ENCODE measurements at places on chromosomes 12 and 14. TPM values are rescaled to one million over a fixed set of nuclear protein-coding genes. Genes with fewer than 3 reads are reported as not detected.
A peak's percentile ranks its signal among the peaks of the same experiment; 100 is the strongest.

DNA sequence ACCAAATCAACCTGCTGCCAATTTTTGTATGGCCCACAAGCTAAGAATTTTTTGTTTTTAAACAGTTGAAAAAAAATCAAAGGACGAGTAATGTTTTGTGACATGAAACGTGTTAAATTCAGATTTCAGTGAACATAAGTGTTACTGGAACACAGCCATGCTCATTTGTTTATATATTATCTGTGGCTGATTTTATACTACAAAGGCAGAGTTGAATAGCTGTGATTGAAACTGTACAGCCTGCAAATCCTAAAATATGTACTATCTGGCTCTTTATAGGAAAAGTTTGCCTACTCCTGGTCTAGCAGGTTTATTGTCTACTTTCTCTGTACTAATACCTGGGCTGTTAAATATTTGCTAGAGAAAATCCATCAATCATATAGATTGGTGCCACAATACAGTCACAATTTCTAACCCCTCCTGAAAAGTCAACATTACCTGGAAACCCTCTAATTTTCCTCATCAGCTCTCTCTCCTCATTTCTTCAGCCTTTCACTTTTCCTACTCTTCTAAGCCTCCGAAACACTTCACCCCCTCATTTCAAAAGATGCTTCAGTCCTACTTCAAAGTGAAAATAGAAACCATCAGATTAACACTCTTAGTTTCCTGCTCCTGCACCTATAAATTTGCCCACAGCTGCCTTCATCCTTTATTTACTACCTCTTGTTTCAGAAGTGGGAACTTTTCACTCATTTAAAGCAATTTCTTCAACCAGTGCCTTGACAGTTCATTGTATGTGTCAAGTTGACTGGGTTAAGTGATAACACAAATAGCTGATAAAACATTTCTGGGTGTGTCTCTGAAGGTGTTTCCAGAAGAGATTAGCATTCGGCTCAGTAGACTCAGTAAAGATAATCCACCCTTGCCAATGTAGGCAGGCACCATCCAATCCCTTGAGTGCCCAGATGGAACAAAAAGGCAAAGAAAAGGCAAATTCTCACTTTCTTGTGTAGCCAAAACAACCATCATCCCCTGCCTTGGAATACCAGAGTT lies 18.0 kb upstream of the C2CD5 start:
- no peak for DNase-seq

Gene AQP2
- 0.05 TPM for total RNA-seq

GRCh38 chr12:7012024-7012607 lies 6.2 kb downstream of the LPCAT3 start:
- no peak for DNase-seq

Gene ADSS1
- total RNA-seq: 6.1 TPM

Gene ABCC9
- 1.2 TPM for total RNA-seq

Gene PTPRR
- total RNA-seq: 0.33 TPM

Gene PPFIA2
- not detected for total RNA-seq

Gene KRT1
- not detected for total RNA-seq

Gene PRIMA1
- 0.08 TPM for total RNA-seq

GRCh38 chr12:124755801-124756148 lies 107.9 kb downstream of the SCARB1 start:
- DNase-seq: no peak

- DNase-seq: no peak
Observed at GRCh38 chr14:101020834-101021370, 117.4 kb upstream of the RTL1 start.

Gene EAPP
- total RNA-seq: 30.1 TPM

DNA sequence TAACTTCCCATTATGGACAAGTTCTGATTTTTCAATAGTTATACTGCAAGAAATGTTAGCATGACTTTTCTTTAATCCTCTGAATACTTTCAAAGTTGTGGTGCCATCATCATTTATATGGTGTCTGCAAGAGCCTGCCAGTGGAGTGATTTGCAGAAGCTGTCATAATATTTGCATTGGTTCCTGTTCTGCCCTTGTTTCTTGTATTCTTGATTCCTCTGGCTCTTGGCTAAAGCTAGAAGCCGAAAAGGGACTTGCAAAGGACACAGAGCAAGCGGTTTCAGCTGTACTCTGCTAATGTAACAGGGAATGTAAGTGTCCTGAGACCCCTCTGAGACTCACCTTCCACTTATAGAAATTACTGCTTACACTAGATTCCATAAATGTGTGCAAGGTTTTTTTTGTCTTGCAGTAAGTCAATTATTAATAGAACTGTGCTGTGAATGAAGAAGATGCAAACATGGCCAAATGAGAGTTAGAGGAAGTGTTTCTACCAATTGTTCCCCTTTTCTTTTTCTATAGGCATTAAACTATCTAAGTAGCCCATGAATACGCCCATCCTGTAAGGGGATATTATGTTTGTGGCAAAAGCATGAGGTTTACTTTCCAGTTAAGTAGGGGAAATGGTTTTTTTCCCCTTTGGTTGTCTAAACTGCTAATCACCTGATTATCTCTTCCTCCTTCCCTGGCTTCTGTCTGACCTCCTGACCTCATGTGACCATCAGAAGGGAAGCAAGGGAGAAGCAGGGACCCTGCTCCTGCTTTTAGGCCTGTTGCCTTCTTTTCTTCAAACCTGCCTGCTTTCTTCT lies 5.3 kb downstream of the DYRK4 start:
- DNase-seq: no peak

Gene CD163
- 0.90 TPM for total RNA-seq

GRCh38 chr12:72271451-72272090 lies 599 bp upstream of the TRHDE start:
- peak; percentile 56 for DNase-seq

- no peak for DNase-seq
Observed at GRCh38 chr14:88247228-88247627, 75.8 kb downstream of the KCNK10 start.

Gene FIGNL2
- 42.0 TPM for total RNA-seq

Gene AMDHD1
- not detected for total RNA-seq

GRCh38 chr14:82837611-82838140 lies 1304.0 kb upstream of the SEL1L start:
- DNase-seq: no peak

- no peak for DNase-seq
Observed at GRCh38 chr14:70887207-70887681, 20.0 kb upstream of the PCNX1 start.

Gene INSM2
- total RNA-seq: not detected

DNA sequence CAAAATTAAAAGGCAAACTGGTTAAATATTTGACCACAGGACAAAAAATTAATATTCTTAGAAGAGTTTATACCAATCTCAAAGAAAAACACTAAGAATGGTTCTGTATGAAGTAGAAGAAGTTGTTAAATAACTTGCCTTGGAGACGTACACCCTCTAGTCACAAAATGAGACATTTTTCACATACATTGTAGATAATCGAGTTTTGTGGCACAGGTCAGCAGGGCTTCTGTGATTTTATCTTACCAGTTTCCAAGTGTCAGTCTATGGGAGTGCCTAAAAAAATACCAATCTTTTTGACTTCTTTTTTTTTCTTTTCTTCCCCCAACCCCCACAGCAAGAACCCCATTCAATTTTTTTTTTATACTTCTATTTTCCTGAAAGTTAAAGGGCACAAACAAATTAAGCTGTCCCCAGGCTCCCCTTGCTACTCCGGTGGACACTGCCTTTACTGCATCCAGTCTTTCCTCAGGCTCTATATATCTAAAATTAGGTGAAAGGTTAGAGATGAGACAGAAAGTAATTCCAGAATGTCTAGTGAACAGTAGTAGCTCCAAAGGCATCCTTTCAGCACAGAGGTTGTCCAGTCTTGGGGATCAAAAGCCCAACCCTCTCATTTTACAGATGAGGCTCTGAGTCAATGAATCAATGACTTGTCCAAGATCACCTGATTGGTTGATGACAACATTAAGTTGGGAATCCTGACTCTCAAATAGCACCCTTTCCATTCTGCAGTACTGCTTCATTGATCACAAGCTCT lies 6.2 kb downstream of the LIMA1 start:
- no peak for DNase-seq

DNA sequence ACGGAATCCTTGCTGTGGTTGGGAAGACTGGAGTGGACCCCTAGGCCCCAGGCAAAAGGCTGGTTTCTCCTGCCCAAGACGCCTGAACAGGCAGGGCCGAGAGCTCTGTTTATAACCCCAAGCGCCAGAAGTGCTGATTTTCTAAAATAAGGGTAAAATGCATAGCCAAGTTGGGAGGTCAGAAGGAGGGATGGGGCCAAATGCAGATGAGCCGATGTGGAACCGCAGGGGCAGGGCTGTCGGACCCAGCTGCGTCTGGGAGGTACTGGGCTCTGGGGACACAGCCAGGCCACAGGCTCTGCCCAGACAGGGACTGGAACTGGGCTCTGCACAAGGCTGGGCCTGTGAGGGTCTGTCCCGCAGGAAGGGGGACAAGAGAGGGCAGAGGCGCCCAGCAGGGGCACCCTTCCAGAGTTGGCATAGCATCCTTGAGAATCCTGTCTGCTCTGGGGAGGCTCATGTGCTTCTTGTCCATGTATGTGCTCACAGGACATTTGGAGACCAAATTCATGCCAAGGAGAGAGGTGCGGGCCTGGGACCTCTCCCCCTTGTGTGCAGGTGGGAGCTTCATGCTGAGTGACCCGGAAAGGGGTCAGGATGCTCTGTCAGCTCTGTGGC lies 49.1 kb downstream of the JAG2 start:
- no peak for DNase-seq

Gene RAD51AP1
- total RNA-seq: 12.5 TPM

DNA sequence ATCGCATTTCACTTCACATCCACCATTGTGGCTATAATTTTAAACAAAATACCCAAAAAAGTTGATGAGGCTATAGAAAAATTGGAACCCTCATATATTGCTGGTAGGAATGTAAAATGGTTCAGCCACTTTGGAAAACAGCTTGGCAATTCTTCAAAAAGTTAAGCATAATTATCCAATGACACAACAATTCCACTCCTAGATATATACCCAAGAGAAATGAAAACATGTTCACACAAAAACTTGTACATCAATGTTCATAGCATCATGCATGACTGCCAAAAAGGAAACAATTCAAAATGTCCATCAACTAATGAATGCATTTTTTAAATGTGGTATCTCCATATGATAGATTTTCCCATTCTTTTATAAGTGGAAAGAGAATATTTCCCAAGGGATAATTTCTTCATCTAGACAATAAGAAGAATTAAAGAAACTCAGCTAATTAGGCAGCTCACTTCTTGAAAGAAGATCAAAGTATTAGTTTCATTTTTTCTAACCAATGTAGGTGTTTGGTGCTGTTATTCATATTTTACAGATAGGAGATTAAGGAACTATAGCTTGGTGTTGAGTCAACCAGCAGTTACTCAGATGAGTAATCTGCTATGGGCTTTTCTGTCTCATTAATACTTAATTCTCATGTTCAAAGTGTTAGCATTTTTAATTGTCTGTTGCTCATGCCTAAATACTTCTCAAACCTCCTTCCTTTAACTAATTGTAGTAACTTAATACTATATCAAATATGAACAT lies 32.8 kb downstream of the YEATS4 start:
- DNase-seq: no peak

GRCh38 chr12:9214534-9214933 lies 6.3 kb upstream of the PZP start:
- no peak for DNase-seq

Measured in endothelial cell (in vitro differentiated cells).